Activated T-cell treated with anti-CD3 and anti-CD28 coated beads, Interleukin-2, amount 50 U/mL, for 72 hours (primary cell): ENCODE measurements at places on chromosomes 5 and 9.

- peak; percentile 62 for DNase-seq
Measured at GRCh38 chr9:37953775-37954437, 50.0 kb upstream of the SLC25A51 start.

GRCh38 chr5:54357408-54358058, 47.2 kb upstream of the ARL15 start:
- DNase-seq = no peak

- no peak for DNase-seq
Measured at GRCh38 chr5:74373076-74373475, 267.5 kb downstream of the ENC1 start.

- DNase-seq = no peak
Measured at GRCh38 chr5:143938230-143938629, 126.3 kb downstream of the HMHB1 start.

- DNase-seq = peak; percentile 19
Measured at GRCh38 chr9:136576269-136576626, 30.4 kb upstream of the NOTCH1 start.

GRCh38 chr5:44983006-44983405, 174.3 kb downstream of the MRPS30 start:
- DNase-seq = no peak

DNA sequence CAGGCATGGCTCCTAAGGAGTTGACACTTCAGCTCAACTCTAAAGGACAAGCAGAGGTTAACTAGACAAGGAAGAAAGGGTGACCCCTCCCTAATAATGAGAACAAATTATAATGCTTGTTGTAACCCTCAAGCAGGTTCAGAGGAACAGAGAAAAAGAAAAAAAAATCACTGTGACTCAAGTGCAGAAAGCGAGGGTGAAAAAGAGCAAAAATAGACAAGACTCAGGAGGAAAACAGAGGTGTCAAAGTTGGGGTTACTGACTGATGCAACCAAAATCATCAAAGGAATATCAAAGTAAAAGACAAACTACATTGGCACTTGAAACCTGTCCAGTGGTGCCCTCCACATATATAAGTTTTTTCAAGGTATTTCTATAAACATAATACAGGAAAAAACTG, 28.4 kb downstream of the FBXW11 start:
- no peak for DNase-seq

DNA sequence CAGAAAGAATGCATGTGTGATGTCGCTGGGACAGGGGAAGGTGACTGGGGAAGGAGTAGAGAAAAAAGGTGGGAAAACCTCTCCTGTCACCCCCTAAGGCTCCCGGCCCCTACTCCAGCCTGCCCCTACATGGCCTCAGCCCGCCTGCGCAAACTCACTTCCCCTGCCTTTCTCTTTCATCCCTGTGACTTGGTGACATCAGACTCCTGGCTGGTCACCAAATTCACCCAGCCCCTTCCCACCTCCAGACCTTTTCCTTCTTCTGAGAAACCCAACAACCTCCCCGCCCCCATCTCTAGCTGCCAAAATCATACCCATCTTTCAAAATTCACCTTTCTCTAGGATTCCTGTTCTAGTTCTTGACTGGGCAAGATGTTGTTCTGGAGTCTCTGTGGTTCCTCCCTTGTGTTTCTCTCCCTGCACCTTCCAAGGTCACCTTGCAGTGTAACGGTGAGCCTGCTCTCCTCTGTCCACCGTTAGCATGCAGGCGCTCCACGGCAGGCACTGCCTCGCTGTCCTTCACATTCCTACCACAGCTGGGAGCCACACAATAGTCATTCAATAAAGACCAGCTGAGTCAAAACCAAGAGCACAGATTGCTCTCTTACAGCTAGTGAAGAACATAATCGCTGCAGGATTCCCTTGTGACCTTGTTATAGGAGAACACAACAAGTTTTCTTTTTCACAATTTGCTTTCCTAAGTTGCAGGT, 134.5 kb downstream of the FANCC start:
- no peak for DNase-seq
